ENCODE measurements at places on chromosomes 12 and 14.

- DNase-seq = no peak
Observed at GRCh38 chr14:24110060-24110459, 4.5 kb upstream of the DCAF11 start.

- DNase-seq = peak; percentile 95
Observed at GRCh38 chr14:105484069-105484996, 2.4 kb upstream of the CRIP1 start.

- no peak for DNase-seq
Observed at GRCh38 chr12:75650595-75651341, 139.4 kb upstream of the KRR1 start.

- DNase-seq = no peak
Observed at GRCh38 chr14:101654051-101654450, 92.8 kb downstream of the DIO3 start.

DNA sequence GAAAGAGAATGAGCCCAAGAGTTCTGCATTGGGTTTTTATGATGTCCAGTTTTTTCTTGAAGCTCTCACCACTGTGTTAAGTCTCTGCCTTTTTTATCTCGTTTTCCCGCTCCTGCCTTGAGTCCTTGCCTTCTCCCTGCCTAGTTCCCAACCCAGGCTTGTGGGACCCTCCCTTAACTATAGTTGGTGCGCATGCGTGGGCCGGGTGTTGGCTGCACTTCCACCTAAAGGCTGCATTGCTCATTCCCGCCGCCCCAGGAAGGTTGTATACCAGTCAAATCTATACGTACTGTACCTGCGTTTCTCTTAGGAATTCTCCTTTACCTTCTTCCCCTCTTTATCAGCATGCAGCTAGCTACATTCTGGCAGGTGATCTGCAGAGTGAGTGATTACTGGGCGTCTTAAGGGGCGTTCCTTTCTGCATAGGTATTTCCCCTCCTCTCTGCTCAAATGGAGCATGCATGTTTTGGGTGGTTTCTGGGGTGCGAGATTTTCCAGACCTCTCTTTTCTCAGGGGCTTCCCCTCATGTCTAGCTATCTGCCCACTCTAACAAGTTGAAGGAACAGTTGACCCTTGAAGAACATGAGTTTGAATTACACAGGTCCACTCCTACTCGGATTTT lies 6.6 kb upstream of the REP15 start:
- DNase-seq = no peak

GRCh38 chr12:5059358-5059757 lies 15.7 kb downstream of the KCNA5 start:
- DNase-seq = no peak

DNA sequence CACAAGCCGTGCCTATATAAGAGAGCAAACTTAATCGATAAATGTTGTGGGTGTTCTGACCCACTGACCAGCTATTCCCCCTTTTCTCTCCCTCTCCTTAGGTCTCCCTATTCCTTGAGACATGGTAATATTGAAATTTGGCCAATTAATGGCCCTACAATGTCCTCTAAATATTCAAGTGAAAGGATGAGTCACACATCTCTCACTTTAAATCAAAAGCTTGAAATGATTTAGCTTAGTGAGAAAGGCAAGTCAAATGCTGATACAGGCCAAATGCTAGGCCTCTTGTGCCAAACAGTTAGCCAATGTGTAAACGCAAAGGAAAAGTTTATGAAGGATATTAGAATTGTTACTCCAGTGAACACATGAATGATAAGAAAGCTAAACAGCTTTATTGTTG lies 102.2 kb upstream of the CPNE8 start:
- DNase-seq = no peak

DNA sequence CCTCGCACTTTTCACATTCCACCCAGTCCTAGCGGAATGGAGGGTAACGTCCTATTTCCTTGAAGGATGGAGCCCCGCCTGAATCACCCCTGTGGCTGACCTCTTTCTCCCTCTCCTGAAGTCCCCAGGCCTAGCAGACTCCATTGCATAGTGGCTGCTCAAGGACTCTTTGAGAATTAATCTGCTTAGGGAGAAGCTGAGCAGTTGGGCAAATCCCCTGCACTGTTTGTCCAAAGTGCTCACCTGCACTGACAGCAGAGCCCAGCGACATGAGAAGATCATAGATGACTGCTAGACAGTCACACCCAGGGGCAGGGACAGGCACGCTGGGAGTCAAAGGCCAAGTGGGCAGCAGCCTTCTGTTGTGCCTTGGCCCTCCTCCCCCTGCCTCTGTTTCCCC lies 37.7 kb upstream of the DICER1 start:
- DNase-seq = no peak

GRCh38 chr12:67433385-67434175 lies 164.4 kb downstream of the CAND1 start:
- no peak for DNase-seq

GRCh38 chr12:34547276-34547675 lies 525.0 kb downstream of the ALG10 start:
- no peak for DNase-seq

- no peak for DNase-seq
Observed at GRCh38 chr12:25934456-25934855, 24.0 kb upstream of the RASSF8 start.

DNA sequence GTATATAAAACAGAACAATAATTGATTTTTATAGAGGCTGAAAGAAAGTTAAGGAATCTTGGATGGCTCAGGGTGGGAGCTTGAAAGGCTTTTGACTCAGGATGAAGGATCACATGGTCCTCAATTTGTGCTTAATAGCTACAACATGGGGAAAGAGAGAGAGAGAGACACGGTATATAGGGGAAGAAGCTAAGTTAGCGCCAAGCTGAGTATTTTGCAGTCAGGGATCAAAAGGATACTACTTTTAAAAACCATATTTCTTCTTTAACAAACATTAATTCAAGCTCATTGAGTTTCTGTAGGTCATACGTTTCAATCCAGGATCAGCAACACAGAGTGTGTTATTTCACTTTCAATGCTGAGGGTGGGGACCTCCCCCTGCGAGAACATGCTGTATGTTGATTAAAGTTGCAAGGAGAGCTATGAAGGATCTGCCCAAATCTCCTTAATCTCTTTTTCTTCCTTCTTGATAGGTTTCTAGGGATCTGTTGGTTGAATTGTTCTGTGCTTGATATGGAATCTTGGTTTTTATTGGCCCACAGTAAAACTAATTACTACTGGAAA lies 133.1 kb upstream of the NUDT4 start:
- DNase-seq = no peak

- no peak for DNase-seq
Observed at GRCh38 chr12:10720974-10721650, 2.0 kb downstream of the YBX3 start.

DNA sequence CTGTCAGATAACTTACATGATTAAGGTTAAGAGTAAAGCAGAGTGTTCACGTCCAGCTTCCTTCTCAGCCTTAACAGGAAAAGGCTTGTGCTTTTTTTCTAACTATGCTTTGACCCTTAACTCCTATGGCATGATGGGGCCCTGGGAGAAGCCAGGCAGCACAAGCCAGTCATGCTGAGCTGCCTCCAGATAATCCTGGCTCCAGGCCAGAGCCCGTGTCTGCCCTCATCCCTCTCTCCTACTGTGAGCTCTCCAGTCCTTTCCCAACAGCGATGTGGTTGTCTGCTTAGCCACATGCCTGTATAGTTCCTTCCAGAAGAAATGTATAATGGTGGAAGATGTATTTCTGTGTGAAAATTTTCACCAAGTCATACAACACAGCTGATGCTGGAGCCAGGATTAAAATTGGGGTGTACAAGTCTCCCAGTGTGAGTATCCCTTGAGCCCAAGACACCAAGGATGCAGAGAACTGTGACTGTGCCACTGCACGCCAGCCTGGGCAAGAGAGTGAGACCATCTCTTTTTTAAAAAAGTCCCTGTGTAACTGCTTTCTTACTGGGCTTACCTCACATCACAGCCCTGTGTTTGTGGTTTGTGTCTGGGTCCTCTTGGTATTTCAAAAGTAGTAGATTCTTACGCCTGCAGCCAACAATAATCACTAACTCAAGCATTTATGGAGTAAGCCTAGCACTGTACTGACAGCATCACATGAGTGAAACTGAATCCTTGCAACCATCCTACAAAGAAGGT lies 7.9 kb upstream of the ITFG2 start:
- no peak for DNase-seq

DNA sequence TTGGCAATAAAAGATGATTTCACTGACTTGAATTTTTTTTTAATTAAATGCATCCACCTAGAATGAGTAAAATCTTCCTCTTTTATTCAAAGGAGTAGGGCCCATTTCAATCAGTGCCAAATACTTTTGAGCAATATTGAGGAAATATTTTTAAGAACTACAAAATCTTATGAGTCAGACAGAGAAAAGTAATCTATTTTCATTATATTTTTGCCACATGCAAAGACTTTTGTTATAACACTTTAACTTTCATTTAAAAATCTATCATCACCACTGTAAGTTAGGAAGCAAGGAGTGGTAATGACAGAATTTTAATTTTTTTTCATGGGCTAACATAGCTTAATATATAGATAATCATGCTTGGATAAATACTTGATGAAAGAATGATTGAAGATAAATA lies 345.2 kb upstream of the KITLG start:
- DNase-seq = no peak

DNA sequence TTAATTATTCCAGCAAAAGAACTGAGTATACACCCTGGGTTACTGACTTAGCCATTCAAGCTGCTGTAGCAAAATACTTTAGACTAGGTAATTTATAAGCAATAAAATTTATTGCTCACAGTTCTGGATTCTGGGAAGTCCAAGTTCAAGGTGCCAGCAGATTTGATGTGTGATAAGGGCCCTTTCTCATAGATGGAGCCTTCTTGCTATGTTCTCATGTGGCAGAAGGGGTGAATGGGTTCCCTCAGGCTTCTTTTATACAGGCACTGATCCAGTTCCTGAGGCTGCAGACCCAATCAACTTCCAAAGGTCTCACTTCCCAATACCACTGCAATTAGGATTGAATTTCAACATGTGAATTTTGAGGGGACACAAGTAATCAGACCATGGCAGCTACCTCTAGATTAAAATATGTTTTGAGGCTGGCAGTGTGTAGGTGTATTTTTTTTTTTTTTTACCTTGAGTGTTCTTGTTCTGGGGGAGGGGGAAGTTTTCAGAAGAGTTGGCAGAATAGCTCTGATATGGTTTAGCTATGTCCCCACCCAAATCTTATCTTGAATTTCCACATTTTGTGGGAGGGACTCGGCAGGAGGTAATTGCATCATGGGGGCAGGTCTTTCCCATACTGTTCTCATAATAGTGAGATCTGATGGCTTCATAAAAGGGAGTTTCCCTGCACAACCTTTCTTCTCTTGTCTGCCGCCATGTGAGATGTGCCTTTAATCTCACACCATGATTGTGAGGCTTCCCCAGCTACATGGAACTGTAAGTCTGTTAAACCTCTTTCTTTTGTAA lies 178.2 kb downstream of the RASSF9 start:
- no peak for DNase-seq

GRCh38 chr12:101664992-101665391 lies 32.4 kb upstream of the CHPT1 start:
- DNase-seq = no peak

DNA sequence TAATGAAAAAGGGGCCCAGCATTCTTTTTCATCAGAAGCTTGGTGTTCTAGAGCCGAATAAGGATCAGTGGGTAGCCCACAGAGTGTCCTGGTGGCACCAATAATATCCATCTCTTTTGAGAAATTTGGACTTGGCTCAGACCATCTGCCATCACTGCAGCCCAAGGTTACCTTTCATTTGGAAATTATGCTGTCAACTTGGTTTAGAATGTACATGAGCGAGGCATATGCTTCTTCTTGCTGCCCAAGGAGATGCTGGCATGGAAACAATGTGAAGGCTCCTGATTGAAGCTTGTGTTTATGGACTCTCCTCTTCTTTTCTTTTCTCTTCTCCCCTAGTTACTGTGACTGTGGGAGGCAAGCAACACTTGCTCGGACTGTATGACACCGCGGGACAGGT lies 50.0 kb downstream of the GPHB5 start:
- DNase-seq = no peak

DNA sequence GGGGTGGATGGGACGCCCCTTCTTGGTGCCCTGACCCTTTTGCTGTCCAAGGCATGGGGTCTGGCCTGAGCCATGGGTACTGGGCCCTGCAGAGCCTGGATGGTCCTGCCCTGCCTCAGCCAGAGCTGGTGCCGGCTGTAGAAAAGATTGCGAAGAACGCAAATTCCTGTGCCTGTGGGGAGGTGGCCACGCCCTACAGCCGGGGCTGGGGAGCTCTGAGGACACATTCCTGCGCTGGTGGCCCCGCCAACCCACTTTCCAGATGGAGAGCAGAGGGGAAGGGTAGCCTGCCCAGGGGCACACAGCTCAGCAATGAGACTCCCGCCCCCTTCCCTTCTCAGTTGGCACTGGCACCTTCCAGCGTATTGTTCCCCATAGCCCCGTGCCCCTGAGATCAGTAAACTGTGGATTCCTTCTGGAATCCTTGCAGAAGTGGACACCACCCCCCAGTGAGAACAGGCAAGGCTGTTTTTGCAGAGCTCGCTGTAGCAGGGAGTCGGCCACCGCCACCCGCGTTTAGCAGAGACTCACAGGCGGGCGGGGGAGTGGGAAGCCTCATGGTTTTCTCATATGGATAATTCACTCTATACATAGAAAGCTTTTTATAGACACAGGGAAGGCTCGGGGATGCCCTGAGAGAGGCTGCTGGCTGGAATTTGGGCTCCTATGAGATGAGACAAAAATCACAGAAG lies 8.6 kb downstream of the INF2 start:
- DNase-seq = no peak

DNA sequence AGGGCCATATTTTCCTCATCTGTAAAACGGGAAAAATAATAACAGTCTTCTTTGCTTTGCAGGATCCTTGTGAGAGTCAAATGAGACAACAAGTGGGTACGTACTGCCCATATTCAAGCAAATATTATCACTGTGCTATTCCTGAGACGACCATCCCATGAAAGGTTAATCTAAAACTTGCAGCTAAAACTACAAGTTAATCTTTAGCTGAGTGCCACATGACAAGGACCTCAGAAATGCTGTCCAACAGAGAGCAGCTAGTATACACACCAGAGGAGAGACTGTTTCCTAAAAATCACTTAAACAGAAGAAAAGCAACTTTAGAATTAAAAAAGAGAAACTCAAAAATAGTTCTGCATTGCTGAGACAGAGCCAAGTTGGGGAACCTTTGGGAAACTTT lies 162.7 kb upstream of the TMTC2 start:
- no peak for DNase-seq

DNA sequence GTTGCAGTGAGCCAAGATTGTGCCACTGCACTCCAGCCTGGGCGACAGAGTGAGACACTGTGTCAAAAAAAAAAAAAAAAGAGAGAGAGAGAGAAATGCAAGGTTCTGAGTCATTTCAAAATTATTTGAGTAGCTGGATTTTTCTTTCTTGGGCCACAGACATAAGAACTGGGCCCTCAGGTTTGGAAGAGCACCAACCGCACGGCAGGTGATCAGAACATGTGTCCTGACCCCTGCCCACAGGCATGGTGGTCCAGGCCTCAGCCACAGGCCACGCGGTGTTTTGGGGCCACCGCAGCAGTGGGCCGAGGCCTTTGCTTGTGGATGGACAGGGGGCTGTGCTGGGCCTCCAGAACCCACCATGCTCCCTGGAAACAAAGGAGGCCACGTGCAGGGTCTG lies 126.7 kb downstream of the CALM1 start:
- no peak for DNase-seq

Measured in suprapubic skin (tissue), 4 donors.